ENCODE measurements at places on chromosomes 13 and 19. TPM values are rescaled to one million over a fixed set of nuclear protein-coding genes. Genes with fewer than 3 reads are reported as not detected.

- no peak for DNase-seq
- H3K27ac ChIP-seq = peak overlapping the region; percentile 19
- no peaks in the 10 kb centered on the region for H3K27me3 ChIP-seq
- no peaks in the 10 kb centered on the region for H3K36me3 ChIP-seq
- H3K4me3 ChIP-seq = peak overlapping the region; percentile 44
These were observed 3.6 kb upstream of the REXO1 start for GRCh38 chr19:1851654-1852580.

DNA sequence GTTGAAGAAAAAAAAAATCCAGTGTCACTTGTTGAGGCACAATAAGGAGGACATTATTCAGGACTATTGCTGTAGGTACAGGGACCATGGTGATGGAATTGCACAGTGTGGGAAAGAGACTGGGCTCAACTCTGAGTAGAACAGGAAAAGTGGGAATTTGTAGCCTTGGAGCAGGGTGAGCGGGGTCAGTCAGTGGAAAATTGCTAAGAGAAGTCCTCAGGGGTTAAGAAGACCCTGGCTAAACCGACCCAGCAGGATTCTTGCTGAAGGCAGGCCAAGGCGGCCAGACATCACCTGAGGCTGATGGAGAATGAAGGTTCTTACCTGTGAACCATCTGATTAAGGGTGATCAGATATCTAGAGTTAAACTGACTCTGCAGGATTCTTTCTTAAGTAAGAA lies 12.5 kb downstream of the LAIR2 start:
- DNase-seq = no peak
- no peak overlapping the region for H3K4me3 ChIP-seq
- H3K4me1 ChIP-seq = no peaks in the 10 kb centered on the region
- no peak overlapping the region for H3K27ac ChIP-seq
- H3K36me3 ChIP-seq = no peaks in the 10 kb centered on the region

DNA sequence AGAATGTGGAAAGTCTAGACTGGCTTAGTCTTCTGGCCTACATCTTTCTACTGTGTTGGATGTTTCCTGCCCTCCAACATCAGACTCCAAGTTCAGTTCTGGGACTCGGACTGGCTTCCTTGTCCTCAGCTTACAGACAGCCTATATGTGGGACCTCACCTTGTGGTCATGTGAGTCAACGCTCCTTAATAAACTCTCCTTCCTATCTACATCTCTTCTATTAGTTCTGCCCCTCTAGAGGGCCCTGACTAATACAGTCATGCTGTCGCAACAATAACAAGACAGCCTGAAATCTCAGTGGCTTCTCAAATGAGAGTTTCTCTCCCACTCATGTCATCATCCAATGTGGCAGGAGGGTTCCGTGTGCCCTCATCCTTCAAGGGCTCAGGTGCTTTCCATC lies 347.8 kb downstream of the MZT1 start:
- no peak overlapping the region for H3K4me3 ChIP-seq
- no peak overlapping the region for H3K27ac ChIP-seq
- H3K27me3 ChIP-seq = no peaks in the 10 kb centered on the region

DNA sequence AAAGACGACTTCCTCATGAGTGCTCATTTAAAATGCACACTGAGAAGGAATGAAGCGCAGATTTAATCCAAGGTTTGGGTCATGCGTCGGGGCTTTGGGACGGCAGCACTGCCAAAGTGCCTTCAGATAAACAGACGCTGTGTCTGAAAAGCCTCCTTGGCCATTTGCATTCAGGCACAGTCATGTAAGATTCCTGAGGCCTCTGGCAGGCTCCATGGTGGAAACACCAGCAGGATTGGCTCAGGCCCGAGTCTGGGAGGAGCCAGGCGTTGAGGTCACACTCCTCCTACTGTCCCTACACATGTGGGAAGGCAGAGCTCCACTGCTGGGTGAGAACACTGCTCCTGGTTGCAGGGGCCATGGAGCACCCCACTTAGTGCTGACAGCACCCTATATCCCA lies 113.3 kb upstream of the KL start:
- H3K27ac ChIP-seq = peak overlapping the region; percentile 20
- peaks cover 11% of the 10 kb centered on the region for H3K4me1 ChIP-seq
- H3K4me3 ChIP-seq = no peak overlapping the region
- H3K27me3 ChIP-seq = no peaks in the 10 kb centered on the region
- peak; percentile 80 for DNase-seq

The PSG3 gene
- 2.0 TPM for total RNA-seq

The SERP2 gene
- total RNA-seq = 23.5 TPM

DNA sequence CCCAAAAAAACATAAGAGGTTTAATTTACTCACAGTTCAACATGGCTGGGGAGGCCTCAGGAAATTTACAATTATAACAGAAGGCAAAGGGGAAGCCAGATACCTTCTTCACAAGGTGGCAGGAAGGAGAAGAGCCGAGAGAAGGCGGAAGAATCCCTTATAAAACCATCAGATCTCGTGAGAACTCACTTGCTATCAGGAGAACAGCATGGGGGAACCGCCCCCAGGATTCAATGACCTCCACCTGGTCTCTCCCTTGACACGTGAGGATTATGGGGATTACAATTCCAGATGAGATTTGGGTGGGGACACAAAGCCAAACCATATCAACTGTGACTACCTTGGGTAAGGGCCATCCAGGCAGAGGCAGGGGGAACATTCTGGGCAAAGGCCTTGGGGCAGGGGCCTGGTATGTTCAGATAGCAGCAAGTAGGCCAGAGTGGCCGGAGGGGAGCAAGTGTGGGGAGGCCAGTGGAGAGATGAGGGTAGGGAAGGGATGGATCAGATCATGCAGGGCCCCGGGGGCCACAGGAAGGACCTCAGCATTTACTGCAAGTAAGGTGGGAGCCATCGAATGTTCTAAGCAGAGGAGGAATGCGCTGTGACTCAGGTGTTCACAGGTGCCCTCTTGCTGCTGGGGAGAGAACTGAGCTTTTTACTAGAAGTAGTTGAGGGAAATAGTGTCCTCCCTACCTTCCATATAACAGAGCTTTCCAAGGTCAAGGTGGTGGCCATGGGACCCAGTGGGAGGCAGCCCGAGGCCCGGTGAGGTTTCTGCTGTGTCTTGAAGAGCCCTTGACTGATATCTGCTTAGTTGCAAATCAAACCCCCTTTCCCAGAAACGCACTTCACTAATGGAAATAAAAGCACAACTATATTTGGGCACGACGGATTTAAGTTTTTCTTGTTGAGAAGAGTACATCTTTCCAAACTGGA lies 18.0 kb downstream of the RAB3D start:
- no peaks in the 10 kb centered on the region for H3K27me3 ChIP-seq
- no peak for DNase-seq
- no peaks in the 10 kb centered on the region for H3K36me3 ChIP-seq
- H3K4me3 ChIP-seq = no peak overlapping the region

DNA sequence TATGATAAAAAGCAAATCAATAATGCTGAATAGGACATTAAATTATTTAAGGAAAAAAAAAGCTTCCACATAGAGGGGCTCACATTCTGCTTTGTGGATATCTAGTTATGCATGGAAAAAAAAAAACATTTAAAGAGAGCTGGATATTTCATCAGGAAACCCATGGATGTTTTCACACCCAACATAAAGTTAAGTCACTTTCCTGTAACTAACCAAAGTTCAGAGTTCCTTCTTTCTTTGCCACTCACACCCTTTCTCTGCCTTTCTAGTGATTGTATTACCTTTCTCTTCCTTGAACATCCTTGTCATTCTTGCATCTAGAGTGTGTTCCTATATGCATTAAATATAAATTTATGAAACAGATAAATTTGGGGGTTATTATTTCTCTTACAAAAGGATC lies 47.2 kb downstream of the RFXAP start:
- no peaks in the 10 kb centered on the region for H3K36me3 ChIP-seq
- no peaks in the 10 kb centered on the region for H3K27me3 ChIP-seq
- no peak overlapping the region for H3K27ac ChIP-seq
- H3K4me3 ChIP-seq = no peak overlapping the region
- H3K4me1 ChIP-seq = no peaks in the 10 kb centered on the region

DNA sequence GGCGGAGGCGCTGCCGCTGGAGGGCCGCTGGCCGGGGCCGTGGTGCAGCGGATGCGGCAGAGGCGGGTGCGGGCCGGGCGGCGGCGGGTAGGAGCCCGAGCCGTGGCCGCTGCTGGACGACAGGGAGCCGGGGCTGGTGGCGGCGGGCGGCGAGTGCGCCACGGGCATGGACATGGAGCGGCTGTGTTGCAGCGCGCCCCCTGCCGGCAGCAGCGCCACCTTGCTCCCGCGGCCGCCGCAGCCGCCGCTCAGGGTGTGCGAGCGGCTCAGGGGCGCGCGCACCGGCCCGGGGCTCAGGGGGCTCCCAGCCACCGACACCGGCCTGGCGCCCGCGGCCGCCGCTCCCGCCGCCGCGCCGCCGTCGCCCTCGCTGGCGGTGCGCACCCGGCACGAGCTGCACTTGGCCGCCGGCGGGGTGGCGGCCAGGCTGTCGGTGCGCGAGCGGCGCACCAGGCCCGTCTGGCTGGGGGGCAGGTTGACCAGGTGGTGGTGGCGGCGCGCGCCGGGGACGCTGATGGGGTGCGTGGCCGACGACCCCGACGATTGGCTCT lies 1.7 kb downstream of the IRS2 start:
- H3K27ac ChIP-seq = peak overlapping the region; percentile 90
- no peaks in the 10 kb centered on the region for H3K36me3 ChIP-seq
- DNase-seq = peak; percentile 84
- peaks cover 17% of the 10 kb centered on the region for H3K4me1 ChIP-seq
- H3K4me3 ChIP-seq = peak overlapping the region; percentile 81
